ENCODE measurements at places on chromosomes 6 and 20.

DNA sequence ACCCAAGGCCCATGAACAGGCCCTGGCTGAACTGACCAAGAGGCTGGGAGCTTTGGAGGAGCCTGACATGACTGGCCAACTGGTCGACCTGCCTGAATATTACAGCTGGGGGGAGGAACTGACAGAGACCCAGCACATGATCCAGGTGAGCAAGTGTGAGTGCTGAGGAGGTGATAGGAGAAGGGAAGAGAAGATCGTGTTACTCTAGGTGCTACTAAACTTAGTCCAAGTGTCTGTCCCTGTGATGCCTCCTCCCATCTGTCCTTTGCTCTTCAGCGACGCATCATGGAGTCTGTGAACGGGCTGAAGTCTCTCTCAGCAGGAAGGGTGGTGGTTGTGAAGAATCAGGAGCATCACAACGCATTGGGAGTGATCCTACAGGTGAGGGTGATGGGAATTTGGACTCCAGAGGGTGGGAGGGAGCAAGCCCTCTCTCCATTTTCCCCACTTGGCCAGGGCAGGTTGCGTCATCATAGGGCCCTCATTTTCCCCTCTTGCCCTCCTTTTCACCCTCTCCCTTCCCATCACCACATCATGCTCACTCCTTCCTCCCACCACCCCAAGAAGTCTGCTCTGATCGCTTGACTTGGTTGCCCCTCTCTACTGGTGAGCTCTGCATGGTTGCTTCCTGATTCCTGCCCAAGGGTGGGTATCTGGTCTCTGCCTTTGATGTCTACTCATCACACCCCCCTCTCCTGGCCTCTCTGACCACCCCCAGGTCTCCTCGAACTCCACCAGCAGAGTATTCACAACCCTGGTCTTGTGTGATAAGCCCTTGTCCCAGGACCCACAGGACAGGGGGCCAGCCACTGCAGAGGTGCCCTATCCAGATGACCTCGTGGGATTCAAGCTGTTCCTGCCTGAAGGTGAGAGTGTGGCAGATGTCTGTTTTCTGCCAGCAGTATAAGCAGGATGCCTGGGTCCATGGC lies 4.7 kb downstream of the DXO start:
- DNase-seq, result no peak

GRCh38 chr6:36290668-36291620 lies 21.1 kb downstream of the PNPLA1 start:
- DNase-seq, result peak; percentile 47

DNA sequence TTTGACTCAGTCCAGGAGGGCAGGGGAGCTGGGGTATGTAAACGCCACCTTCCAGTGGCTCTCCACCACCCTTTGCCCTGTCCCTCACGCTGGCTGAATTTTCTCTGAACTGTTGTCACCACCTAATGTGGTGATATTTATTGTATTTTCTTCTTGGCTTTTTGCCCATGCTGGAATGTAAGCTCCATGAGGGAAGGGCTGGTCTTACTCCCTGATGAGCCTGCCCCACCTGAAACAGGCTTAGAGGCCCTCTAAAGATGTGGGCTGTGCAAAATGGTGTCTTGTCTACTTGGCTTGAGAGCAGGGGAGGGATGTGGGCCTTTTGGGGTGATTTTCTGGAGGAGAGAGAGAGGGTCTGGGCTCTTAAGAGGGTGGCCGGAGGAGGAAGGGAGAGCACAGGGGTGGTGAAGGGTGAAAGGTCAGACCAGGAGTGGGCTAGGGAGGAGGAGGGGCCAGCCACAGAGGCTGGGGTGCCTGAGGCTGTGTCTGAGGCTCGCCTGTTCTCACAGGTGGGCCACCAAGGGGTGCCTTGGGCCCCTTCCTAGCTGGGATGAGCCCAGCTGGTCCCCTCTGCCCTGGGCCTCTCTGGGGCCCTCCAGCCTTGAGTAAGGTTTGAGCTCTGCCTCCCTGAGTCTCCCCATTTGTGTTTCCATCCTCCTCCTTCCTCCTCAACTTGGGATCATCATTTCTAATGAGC lies 37.3 kb downstream of the SPDEF start:
- DNase-seq, result no peak

DNA sequence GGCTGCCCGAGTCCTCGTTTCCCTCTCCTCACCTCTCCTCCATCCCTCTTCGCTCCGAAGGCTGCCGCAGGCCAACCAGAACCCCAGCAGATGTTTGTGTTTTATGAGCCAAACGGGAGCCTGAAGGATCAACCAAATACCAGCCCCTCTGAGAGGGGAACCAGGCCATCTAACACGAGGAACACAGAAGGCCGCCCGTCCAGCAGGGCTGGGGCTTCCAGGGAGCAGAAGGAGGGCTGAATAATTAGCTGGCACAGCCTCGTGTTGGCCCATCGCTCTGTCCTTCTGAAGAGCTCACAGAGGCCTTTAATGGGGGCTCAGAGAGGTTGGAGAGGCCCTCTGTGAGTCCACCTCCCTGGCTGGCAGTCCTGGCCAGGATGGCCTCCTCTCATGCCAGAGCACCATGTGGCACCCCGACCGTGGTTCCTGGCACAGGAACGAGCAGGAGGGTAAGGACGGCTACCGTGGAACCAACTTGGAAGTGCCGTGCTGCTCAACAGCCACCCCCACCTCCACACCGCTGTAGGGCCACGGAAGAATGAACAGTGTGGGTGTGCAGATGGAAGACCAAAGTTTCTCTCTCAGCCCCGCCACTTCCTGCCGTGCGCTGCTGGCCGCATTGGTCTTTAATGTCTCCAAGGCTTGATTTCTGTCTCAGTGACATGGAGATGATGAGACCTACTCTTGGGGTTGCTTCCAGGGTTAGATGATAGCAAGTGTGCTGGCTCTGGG lies 155.2 kb downstream of the SCML4 start:
- no peak for DNase-seq

- DNase-seq, result no peak
These were observed 5.6 kb upstream of the TBPL1 start for GRCh38 chr6:133947302-133947900.

DNA sequence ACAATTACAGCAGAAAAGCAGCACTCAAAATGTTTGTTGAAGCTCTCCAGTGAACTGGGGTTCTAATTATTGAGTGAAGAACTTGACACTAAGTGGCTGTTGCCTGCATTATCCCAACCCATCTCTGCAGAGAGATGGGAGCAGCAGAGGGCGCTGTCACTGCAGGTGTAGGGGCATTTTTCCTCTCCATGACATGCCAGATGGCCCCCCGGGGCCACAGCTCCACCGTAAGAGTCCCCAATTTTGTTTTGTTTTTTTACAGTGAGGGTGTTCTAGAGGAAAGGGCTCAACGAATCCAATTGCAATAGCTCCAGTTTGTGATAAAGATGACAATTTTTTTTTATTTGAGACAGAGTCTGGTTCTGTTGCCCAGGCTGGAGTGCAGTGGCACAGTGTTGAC lies 1.9 kb upstream of the FUCA2 start:
- DNase-seq, result no peak

GRCh38 chr6:130417951-130418350 lies 52.1 kb downstream of the TMEM200A start:
- peak; percentile 80 for DNase-seq

- DNase-seq, result no peak
These were observed 4.7 kb downstream of the PPP1R18 start for GRCh38 chr6:30681766-30682142.

- no peak for DNase-seq
These were observed 17.7 kb upstream of the RIPOR3 start for GRCh38 chr20:50708845-50709635.

- DNase-seq, result no peak
These were observed 60.5 kb upstream of the MLIP start for GRCh38 chr6:54050750-54051149.

- no peak for DNase-seq
These were observed 19.8 kb downstream of the SUMO4 start for GRCh38 chr6:149419696-149420404.

DNA sequence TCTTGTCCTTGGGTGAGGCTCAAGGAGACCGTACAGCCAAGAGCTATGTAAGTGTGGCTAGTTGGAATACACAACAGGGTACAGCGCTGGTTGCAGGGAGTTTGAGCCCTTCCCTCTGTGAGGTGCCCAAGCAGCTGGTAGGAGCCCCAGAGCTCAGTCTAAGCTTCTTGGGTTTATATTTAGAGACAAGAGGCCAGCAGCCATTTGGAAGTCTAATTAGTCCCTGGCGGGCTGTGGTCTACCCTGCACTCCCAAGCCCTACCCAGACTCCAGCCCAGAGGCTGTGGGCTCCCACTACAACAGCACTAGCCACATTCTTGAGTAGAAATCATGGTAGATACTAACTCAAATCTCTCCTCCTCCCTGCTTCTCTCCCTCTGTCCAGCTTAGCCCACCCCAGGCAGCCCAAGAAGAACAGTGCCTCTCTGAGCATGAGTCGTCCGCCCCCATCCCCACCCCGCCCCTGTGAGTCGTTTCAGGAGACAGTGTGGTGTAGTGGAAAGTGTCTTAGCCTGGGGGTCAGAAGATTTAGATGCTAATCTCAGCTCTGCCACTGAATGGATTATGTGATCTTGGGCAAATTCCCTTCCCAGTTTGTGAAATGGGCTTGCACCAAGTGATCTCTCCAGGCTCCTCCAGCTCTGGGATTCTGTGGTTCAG lies 37.8 kb downstream of the EIF2S2 start:
- peak; percentile 58 for DNase-seq

DNA sequence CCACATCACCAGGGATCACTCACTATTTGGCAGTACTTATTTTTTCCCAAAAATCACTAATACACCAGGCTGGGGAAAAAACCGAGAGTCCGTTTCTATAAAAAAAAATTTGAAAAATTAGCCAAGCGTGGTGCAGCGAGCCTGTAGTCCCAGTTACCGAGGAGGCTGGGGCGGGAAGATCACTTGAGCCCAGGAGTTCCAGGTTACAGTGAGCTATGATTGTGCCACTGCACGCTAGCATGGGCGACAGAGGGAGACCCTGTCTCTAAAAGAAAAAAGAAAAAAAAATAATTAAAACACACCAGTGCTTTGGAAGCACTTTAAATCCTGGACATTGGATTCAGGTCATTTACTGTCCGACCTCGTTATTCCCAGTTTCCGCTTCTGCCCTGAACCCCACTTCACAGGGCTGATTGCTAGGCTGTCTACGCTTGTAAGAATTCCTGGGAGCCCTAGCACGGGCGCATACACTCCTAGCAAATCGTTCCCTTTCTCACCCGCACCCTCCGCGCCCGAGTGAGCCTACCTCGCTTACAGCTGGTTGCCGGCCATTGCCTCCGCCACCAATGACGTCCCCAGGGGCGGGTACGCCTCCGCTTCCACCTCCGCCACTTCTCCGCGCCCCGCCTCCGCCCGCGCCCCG lies at the start of gene TPMT:
Gene TPMT (minus strand): TSS at position 571 of the 643 bp plus-strand sequence. CDS start 5,950 bp downstream, outside the sequence.
- peak; percentile 41 for DNase-seq

Measured in ELR (cell line).